ENCODE measurements at places on chromosomes 16 and 17. TPM values are rescaled to one million over a fixed set of nuclear protein-coding genes. Genes with fewer than 3 reads are reported as not detected.

DNA sequence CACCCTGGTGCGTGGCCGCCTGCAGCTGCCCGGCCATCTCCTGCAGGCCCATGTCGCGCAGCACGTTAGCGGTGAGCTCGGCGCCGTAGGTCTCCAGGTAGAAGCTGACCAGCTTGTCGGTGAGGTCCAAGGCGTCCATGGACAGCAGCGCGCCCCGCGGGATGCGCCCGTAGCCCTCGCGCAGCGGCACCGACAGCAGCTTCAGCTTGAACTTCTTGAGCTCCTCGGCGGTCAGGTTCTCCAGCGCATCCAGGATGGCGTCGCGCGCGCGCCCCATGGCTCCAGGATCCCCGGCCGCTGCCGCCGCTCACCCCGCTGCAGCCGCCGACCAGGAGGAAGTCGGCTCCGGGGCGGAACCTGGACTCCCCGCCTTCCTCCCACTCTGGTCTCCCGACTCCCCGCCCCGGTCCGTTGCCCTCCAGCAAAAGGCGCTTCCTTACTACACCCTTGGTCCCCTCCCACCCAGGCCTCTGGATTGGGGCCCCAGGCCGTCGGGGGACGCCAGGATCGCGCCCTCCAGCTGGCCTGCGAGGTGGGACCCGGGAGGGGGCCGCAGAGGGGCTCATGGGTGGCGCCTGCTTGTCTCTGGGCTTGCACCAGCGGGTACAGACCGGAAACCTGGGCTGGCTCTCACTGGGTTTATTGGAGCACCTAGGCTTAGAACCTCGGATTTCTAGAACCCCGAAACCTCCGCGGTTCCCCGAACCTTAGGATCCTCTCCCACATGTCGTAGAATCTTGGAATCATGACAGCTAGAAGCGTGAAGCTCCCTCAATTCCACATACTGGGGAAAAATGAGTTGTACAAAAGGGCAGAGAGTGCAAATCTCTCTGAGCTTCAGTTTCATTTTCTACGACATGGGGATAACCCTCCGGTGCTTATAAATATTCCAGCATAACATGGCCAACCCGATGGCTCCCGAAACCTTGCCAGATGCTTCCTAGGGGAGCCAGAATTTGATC lies at the start of gene PYCARD:
TSS of gene PYCARD (minus strand) at position 347 of the 962 bp plus-strand sequence. CDS start at position 277, 70 bp downstream.
- DNase-seq = peak; percentile 32

GRCh38 chr16:15993946-15994665 lies 44.7 kb downstream of the ABCC1 start:
- DNase-seq = no peak

Gene CFAP52
- not detected for total RNA-seq

Gene SEPTIN12
- not detected for total RNA-seq

Gene SOST
- not detected for total RNA-seq

Data from SJSA1 (cell line).